Fibroblast of lung (primary cell): ENCODE measurements at places on chromosomes 11 and 22.

DNA sequence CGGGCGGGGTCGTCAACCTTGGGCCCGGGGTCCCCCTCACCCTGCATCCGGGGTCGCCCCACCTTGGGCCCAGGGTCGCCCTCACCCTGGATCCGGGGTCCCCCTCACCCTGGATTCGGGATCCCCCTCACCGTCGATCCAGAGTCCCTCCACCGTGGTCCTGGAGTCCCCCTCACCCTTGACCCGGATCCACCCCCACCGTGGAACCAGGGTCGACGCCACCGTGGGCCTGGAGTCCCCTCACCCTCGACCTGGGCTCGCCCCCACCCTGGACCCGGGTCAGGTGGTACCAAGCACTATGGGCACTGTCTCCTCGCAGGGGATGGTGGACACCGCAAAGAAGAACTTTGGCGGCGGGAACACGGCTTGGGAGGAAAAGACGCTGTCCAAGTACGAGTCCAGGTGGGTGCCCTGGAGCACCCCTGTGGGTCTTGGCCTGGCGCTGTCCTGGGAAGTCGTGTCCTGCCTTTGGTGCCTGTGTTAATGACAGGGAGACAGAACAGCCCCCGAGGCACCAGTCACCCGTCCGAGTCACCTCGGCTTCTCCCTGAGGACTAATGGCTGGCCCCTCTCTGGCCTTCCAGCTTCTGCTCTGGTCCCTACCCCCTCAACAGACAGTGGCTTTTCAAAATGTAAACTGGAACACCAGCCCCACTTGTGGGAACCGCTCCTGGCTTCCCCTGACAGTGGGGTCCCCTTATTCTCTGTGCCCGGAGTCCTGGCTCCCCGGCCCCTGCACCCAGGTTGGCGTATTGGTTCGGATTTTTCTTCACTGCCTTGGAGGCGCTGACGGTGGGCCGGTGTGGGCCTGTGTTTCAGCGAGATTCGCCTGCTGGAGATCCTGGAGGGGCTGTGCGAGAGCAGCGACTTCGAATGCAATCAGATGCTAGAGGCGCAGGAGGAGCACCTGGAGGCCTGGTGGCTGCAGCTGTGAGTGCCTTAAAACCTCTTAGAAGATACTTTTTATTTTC, 762 bp downstream of the CRELD2 start:
- no peak for DNase-seq

DNA sequence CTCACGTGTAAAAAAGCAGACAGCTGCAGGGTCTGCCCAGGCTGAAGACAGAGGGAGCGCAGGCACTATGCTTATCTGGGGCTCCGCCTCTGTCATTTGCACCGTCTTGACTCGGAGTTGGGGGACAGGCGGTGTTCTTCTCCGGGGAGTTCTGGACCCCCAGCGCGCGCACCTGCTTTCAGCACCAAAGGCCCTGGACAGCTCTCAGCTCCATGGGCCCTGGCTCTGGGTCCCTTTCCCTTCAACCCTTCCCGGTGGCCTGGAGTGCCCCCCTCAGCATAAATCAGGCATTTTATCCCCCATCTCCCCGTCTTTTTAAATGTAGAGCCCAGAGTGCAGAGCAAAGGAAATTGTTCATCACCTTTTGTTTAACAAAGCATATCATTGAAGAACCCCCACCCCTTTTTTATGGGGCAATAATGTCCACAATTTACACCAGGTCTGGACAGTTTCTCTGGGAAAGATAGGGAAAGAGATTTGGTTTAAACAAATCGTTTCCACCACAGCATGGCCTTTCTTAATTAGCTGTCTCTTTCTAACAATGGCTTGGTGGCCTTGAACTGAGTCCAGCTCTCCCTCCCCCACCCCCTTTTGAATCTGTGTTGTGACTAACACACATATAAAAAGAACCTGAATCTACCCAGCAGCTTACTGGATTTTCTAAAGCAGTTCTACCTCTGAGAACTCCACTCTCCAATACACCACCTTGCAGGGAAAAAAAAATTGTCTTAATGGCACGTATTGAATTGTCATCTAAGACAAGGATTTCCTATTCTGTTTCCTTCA, 1.7 kb downstream of the SEZ6L start:
- DNase-seq = no peak

DNA sequence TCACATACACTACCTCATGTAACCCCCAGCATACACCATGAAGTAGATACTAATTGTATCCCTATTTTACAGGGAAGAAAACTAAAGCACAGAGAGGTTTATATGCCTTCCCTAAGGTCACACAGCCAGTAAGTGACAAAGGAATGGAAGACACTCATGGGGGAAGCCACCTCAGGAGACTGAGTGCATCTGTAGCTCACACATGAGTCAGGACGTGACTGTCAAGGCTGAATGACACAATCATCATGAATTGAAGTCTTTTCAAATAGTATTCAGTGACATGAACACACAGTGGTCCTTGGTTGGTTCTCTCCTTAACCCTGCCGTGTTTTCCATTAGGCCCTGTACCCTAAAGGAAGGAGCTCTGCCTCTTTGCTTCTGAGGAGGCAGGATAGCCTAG, 463.0 kb downstream of the NTM start:
- DNase-seq = no peak

- no peak for DNase-seq
Observed at GRCh38 chr11:96472085-96472484, 82.3 kb downstream of the JRKL start.

DNA sequence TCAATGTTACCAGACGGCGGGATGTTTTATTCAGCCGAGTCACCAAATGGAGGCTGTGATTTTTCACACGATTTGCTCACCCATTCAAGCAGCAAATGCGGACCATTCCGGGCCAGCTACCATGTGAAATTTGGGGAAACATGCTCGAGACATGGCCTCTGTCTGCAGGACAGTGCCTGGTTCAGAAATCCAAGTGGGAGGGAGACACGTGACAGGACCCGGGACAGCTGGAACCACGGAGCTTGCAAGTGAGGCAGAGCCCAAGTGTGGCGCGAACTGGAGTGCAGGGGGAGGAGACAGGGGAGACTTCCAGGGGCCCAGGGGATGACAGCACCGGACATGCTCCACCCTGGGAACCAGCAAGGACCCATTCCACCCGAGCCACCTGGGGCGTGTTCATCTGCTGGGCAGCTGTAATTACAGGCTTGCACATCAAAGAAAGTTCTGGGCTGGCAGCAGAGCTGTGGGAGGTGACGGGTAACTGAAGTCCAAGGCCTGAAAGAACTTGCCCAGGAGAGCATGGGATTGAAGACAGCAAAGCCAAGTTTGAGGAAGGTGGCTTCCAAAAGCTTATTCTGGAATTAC, 16.5 kb downstream of the CERK start:
- no peak for DNase-seq

DNA sequence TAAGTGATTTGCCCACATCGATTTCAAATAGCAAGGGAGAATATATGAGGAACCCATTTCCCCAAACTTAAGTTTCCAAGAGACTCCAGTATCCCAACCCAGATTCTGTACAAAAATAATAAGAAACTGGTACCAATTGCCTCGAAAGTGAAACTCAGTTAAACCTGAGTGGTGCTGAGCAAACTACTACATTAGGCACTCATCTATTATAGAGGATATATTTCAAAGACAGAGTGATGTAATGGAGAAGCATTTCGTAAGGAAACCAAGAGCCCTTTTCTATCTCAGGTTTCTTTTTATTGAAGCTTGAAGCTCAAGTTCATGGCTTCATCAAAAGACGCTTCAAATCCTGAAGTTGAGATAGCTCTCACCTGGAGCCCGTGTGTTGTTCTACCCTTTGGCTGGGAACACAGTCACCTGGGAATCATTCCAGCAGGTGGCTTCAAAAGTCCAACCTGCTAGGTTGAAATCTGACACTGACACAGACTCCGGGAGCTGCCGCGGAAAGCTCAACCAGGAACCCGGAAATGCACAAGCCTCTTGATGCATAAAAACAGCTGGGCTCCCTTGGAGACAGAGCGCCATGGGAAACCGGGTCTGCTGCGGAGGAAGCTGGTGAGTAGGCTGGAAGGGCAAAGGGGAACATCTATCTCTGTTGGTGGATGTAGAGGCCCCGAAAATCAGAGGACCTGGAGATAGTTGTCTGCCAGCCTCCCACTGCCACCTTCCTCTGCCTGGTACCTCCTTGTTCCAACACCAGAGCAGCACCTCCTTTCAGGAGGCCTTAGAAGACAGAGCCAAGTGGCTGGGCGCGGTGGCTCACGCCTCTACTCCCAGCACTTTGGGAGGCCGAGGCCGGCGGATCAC, at the start of gene C11orf52:
TSS of gene C11orf52 (plus strand) at position 524 of the 867 bp plus-strand sequence. CDS start at position 584, 60 bp downstream.
- no peak for DNase-seq

- no peak for DNase-seq
Observed at GRCh38 chr11:107849790-107850189, 8.8 kb downstream of the SLC35F2 start.

DNA sequence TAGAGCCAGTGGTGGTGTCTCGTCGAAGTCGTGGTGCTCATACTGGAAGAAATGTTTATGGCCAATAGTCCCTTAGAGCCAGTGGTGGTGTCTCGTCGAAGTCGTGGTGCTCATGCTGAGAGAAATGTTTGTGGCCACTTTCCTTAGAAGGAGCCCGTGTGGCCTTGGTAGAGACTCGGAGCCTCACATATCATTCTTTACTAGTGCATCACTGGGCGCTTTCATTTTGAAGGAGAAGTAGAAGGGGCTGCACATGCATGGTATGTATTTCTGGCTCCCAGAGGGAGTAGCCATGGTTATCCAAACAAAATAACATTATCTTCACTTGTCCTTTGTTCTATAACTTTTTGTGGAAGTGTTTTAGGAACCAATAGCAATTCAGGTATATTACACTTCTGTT, 69.5 kb downstream of the JAM3 start:
- DNase-seq = peak; percentile 20

GRCh38 chr11:33387996-33388395, 130.8 kb downstream of the HIPK3 start:
- DNase-seq = no peak

GRCh38 chr11:63537293-63538101, 889 bp downstream of the PLAAT4 start:
- peak; percentile 68 for DNase-seq

DNA sequence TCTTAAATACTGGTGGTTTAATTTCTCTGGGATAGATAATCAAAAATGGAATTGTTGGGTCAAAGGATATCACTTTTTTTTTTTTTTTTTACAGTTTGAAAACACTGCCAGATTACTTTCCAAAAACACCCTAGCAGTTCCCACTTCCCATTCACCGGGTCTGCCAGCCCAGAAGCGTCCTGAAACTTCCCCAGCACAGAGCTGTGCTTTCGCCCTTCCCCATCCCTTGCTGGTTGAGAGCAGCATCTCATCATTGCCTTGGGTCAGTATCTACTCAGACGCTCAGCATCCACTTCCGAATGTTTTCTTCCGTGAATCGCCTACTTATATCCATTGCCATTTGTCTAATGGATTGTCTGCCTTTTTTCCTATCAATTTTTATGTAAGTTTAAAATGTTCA, 5.5 kb downstream of the CERK start:
- no peak for DNase-seq

GRCh38 chr22:20234314-20234682, 33.8 kb downstream of the RTN4R start:
- DNase-seq = no peak

DNA sequence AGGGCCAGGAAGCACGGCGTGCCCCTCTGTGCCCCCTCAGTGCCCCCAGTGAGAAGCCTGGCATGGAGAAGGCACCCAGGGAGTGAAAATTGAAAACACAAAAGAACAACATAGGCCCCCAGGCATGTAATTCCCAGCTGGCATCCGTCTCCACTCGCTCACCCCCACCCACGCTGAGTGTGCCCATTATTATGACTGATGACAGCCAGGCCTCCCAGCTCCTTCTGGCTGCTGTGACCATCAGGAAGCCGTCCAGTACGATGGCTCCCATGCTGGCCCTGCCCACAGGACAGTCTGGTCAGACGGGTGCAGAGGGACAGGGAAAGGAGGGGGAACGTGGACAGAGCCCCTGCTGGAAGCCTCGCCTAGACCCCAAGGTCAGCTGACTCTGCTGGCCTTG, 30.1 kb downstream of the ELFN2 start:
- no peak for DNase-seq

GRCh38 chr11:108975026-108975425, 310.2 kb downstream of the DDX10 start:
- no peak for DNase-seq

- no peak for DNase-seq
Observed at GRCh38 chr22:48316257-48317250, 1511.1 kb downstream of the BRD1 start.

GRCh38 chr11:122367809-122368231, 251.8 kb upstream of the BLID start:
- DNase-seq = peak; percentile 85

DNA sequence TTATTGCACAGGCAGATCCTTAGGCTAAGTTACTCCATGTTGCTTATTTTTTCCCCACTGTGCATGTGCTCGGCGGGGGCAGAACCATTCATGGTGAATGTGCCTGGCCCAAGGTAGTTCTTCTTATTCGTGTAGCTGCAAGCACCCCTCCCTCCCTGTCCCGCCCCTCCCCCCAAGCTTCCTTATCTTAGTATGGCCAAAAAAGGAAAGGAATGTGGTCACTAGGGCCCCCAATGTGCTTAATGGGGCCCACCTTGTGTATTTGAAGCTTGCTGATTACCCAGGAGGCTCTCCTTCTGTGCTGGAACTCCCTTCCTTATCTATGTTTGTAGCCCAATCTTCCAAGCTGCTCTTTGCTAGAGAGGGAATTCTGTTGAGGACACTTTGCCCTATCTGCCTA, 1259.7 kb upstream of the RAG2 start:
- no peak for DNase-seq

DNA sequence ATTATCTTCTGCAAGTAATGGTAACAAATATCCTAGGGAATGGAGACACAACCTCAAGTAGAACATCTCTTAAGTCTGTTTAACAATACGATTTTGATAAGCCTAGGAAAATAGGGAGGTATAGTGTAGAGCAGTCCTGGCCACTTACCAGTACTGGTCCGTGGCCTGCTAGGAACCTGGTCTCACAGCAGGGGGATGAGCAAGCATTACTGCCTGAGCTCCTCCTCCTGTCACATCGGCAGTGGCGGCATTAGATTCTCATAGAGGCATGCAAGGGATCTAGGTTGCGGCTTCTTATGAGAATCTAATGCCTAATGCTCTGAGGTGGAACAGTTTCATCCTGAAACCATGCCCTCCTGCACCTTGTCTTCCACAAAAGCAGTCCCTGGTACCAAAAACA, 4.4 kb downstream of the OR51V1 start:
- no peak for DNase-seq

- no peak for DNase-seq
Observed at GRCh38 chr11:122754553-122755322, 83.6 kb upstream of the CRTAM start.

GRCh38 chr22:26998129-26998528, 340.7 kb downstream of the MIAT start:
- no peak for DNase-seq

- peak; percentile 41 for DNase-seq
Observed at GRCh38 chr22:50267591-50268390, 2.4 kb downstream of the MAPK11 start.

- DNase-seq = no peak
Observed at GRCh38 chr22:46224044-46224897, 25.8 kb downstream of the CDPF1 start.

- peak; percentile 10 for DNase-seq
Observed at GRCh38 chr11:57131080-57131790, 50.5 kb upstream of the LRRC55 start.

DNA sequence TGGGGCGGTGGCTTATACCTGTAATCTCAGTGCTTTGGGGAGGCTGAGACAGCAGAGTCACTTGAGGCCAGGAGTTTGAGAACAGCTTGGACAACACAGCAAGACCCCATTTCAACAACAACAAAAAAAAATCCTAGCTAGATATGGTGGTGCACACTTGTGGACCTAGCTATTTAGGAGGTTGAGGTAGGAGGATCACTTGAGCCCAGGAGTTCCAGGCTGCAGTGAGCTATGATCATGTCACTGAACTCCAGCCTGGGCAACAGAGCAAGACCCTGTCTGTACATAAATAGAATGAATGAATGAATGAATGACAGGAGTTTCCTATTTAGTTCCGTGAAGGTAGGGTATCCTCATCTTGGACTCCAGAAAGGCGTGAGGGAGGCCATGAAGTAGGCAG, 107.0 kb downstream of the OSBP2 start:
- DNase-seq = no peak
